Stimulated activated CD4-positive, alpha-beta T cell treated with anti-CD3 and anti-CD28 coated beads, Interleukin-1b, Interleukin-23, amount 100 ng/mL, for 1 hour (primary cell): ENCODE measurements at places on chromosomes 3 and 15.

DNA sequence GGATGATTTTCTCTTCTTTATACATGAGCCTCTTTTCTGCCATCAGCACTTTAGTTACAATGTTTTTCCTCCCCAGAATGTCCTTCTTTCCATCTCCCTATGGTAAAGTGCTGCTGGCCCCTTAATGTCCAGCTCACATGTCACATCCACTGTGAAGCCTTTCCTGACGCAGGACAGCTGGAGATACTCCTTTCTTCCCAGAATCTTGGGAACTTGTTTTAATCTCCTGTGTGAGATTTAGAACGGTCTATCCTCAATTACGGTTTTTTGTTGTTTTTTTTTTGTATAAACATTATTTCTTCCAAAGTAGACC is 147.7 kb upstream of the TSC22D2 start:
- no peak for DNase-seq

DNA sequence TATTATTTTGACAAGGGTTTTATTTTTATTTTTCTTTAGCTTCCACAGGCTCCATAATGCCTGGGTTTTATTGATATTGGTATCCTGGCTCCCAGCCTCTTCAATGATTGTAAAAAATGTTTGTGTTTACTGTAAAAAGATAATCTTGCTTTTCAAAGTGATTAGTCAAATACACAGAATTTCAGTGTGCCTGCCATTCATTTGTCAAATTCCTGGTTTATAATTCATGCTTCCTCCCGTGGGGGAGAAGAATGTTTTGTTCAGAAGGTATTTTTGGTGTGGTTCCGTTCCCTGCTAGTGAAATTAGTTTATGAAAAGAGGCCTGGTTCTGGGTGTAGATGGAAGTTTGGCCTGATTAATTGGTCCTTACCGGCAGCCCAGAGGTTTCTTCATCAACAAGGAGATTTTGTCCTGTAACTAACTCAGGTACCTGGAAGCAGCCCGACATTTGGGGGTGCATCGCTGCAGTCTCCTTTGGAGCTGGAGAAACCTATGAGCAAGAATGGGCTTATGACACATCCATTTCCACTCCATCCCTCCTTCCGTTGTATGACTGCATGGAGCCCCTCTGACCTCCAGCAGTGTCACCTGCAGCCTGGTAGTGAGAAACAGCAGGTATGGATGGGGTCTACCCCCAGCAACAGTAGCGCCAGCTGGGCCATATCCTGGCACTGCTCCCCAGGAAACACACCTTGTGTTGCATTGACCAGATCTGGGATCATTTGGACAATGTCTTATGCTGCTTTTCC is 101.5 kb downstream of the PGPEP1L start:
- no peak for DNase-seq

DNA sequence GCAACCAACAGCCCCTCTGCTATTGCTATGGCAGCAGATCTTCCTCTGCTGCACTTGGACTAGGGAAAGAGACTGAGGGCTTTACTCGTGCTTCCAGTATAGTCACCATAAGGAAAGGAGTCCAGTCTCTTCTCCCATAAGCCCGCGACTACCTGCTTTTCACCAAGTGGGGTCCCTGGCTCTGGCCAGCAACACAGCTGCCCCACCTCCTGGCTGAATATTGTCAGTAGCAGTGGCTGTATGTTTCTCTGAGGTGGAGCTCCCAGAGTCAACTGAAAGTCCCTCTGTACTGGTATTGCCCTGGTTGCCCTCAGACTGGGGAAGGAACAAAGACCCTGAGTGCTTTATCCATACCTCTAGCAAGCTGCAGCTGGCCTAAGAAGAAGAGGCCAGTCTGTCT is 719.6 kb downstream of the SQOR start:
- no peak for DNase-seq

- no peak for DNase-seq
These were observed 3.3 kb downstream of the ALDH1A2 start for GRCh38 chr15:58062175-58062574.

DNA sequence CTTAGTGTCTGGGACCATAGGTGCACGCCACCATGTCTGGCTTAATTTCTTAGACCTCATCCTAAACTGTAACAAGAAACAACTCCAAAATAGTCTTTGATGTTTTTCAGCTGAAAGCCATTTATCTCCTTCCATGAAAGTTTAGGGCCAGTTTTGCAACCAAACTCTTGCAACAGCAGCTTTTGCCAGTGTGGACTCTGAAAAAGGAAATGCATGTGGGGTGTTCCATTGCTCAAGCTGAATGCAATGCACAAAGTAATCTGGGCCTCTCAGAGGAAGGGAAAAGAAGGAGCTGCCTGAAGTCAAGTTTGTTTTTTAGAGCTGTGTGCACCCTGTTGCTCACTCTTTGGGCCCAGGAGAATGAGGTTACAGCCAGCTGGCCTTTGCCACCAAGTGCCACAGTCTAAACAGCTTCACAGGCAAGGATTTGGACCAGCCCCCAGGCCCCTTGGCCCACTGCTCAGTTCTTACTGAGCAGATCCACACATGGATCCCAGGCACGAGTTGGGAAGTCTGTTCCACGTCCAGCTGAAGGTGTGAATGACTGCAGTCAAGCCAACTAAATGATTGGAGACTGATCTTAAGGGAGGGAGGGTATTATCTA is 212.3 kb upstream of the LRRFIP2 start:
- no peak for DNase-seq

DNA sequence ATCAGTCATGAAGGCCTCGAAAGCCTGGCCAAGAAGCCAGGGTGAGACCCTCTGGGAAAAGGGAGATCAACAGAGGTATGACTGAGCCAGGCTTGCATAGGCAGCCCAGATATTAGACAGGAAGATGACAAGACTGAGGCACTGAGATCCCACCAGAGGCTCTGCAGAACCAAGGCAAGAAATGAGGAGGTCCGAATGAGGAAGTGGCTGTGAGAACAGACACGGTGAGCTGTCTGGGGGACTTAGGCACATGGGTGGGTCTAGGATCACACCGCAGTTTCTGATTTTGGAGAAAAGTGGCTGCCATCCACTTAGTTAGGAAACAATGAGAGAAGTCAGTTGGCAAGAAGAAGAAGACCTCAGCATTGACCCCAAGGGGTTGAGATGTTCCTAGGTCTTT is 31.5 kb upstream of the PRSS50 start:
- no peak for DNase-seq

GRCh38 chr15:56040081-56041035 is 46.9 kb upstream of the NEDD4 start:
- DNase-seq: no peak

- DNase-seq: no peak
These were observed 25.8 kb downstream of the USP4 start for GRCh38 chr3:49313896-49314688.

DNA sequence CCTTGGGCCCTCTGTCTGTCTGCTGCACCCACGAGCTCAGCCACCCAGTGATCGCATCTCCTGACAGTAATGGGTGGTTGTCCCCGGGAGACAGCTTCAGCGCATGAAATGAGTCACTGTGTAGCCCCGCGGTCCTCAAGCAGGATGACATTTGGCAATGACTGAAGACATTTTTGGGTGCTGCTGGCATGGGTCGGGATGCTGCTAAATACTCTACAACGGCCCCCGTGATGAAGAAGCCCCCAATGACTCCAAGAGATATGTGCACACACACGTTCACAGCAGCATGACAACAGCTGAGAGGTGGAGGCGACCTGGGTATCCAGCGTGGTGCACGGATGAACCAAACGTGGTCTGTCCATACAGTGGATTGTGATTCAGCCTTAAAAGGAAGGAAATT is 17.4 kb upstream of the ZXDC start:
- DNase-seq: no peak

- no peak for DNase-seq
These were observed 250.7 kb upstream of the PROK2 start for GRCh38 chr3:72035606-72036005.

DNA sequence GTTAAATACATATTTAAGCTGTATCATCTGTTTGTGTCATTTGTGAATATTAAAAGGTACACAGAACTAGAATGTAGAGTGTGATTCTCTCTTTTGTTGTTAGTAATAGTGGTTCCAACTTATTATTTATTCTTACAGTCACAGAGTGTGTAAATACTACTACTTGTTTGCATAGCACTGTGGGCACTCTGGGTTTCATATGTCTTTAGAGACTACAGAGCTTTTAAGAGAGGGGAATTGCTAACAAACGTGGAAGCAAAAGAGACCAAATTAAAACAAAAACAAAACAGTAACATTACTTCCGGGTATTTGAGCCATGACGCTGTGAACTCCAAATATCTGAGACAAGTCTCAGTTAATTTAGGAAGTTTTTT is 828.0 kb upstream of the DPPA4 start:
- no peak for DNase-seq

DNA sequence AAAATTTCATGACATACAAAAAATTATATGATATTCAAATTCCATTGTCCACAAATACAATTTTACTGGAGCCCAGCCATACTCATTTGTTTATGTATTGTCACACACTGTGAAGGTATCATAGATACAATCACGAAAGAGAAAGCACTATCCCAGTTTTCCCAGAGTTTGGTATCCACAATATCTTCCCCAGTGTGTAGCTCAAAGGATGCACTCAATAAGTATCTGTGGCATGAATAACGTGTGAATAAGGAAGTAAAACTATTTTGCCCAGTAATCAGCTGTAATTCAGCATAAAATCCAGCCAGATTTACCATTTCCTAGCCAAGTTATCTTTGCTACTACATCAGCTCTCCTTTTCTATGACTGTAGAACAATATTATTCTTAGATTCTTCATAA is 131.3 kb upstream of the KCNMB2 start:
- no peak for DNase-seq

GRCh38 chr15:60679256-60679655 is 200.3 kb upstream of the ICE2 start:
- no peak for DNase-seq

- DNase-seq: no peak
These were observed 32.8 kb upstream of the LEKR1 start for GRCh38 chr3:156793400-156793799.

GRCh38 chr15:64532521-64533315 is 72.3 kb downstream of the ZNF609 start:
- DNase-seq: no peak

DNA sequence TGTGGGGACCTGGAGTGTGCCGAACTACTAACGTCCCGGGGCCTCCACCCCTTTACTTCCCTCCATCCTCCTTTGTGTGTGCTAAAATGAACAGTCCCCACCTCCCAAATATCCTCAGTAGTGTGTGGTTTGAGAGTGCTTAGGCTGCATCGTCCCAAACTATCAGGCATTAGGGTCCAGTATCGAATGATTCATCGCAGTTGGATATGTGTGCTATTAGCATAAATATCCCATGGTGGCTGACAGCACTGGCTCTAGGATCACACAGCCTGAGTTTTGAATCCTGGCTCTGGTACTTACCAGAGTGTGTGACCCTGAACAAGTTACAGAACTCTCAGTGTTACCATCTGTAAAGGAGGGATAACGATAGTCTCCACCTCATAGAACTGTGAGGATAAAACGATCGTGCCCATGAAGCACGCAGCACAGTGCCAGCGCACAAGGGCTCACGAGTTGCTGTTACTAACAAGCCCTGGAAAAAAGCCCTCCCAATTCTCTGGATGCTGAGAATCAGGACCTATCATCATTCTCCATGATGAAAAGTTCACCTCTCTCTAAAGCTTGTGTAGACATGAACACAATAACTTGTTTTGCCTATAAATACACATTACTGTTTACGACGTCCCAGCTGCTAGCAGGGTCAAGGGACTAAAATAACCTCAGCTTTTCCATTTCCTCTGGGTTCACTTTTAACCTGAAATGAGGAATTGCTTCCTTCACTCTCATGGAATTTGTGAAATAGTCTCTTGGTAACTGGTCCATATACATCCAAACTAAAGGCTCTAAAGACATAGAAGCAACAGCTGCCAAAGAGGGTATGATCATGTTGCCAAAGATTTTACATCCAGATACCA is 51.0 kb downstream of the VGLL4 start:
- DNase-seq: no peak

DNA sequence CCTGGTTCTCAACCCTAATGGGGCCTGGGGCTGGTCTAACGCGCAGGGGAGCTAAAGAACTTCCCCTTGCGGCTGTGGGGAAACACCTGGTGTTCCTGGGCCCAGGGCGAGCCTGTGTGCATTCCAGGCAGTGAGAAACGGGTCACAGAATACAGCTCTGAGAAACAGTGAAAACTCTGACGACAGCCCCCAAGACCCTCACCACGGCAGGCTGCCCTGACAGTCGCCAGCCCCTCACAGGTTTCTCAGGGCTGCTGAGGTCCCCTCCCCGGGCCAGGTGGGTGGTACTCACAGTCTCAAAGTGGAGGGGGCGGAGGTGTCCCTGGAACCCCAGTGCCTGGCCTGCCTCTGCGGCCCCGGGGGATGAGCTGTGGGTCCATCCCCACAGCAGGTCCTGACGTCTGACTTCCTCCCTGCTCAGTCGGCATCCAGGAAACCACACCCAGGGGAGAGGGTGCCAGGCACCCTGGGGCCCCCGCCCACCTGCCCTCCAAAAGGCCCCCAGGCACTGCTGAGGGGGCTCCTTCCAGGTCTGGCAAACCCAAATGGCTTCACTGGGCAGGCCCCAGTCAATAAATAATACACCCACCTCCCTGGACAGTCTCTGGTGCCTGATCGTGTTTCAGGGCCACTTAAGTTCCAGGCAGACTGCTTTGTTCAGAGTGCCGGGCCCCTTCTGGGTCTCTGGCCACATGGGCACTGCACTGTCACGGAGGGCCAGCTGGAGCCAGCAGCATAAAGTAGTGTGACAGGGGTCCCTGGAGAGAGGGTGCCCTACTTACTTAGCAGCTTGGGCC is 57.7 kb downstream of the IQSEC1 start:
- DNase-seq: no peak

DNA sequence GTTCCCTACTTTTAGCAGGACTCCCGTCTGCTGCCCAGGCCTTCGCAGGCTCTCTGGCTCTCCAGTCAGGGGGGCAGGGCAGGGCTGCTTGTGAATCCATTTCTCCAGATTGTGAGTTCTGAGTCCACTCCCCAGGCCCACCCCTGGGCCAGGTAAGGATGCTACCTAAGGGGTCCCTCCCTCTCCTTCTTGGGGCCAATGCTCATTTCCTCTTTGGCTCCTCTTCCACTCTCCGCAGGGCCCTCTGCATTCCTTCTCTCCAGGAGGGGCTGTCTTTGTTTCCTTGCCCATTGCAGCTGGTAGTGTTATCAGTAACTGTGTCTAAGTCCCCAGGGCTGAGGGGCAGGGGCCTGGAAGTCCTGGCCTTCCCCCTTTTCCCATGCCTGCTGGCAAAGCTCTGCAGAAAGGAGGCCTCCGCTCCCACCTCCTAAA is 13.0 kb upstream of the CACNA2D2 start:
- DNase-seq: no peak

DNA sequence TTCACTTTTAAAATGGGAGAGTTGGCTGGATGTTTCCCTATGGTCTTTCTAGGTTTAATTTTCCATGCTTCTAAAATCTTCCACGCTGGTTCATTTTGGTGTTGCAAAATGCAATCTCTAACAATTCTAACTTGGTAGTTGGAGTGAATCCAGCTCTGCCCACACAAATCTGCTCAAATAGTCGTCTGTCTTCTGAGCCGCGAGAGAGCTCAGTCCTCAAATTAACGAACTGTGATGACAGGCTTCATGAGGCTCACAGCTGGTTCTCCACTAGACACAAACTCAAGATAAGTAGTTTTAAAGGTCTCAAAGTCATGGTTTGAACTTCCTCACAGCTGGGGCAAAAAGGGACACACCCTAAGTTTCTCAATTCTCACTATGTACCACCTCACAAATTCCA is 178.6 kb upstream of the LYSMD4 start:
- DNase-seq: no peak

GRCh38 chr3:195093731-195094130 is 177.2 kb downstream of the XXYLT1 start:
- no peak for DNase-seq
